Right atrium auricular region (tissue), 2 donors: ENCODE measurements at places on chromosomes 5 and 9.
A peak's percentile ranks its signal among the peaks of the same experiment; 100 is the strongest.

DNA sequence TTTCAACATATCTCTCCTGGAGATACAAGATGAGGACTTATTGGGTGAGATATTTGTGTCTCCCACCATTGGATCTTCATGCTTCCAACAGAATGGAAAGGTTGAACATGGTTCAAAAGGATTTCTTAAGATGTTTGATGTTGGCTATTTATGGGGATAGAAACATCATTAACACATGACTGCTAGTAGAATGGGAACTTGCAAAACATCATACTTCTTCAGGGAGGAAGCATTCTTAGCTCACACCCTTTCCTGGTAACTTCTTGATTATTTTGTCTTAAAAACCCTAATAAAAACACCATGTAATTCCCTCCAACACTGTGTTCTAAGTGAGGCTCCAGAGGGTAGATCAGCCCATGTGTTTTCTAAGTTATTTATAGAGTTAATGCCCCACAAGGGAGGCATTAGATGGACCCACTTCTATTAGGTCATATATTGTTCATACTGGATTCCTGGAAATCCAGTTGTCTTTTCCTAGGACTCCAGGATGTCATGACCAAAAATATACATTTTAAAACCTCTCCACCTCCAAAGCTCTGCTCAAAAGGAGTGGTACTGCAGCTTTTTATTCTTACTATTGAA, 95.8 kb downstream of the FOXD1 start:
- no peak for DNase-seq

GRCh38 chr9:90915693-90916092, 114.1 kb downstream of the SYK start:
- DNase-seq = no peak

DNA sequence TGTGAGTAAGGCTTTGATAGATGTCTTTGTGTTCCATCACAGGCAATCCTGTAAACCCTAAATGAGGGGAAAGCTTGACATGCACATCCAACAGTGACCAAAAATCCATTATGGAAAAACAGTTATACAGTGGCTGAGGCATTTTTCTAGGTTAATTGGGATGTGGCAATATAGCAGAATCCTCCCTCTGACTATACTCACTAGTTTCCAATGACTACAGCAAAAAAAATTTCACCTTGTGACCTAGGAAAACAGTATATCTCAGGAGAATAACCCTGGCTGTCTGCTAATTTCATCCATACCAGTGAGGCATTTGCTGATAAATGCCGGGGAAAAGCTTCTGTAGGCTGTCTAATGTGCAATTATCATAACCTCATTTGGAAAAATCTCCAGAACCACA, 49.9 kb upstream of the SNCAIP start:
- no peak for DNase-seq

DNA sequence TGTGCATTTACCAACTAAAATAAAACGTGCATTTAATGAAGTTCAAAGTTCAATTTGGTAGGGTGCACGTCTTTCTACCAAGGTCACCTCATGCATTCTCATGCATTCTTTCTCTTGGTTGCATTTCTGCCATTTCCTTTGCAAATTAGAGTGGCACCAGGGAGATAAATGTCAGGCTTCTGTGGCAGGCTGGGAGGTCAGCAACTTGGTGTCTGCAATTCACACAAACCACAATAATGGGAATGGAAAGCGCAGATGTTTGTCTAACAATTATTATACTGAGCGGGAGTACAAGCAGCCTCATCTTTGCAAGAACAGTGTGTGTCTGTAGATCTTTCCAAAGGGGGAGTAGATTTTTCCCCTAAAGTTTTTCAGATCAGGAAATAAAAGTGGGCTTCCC, 411.7 kb downstream of the DMRT2 start:
- DNase-seq = no peak

GRCh38 chr9:23635276-23635675, 190.8 kb downstream of the ELAVL2 start:
- no peak for DNase-seq

DNA sequence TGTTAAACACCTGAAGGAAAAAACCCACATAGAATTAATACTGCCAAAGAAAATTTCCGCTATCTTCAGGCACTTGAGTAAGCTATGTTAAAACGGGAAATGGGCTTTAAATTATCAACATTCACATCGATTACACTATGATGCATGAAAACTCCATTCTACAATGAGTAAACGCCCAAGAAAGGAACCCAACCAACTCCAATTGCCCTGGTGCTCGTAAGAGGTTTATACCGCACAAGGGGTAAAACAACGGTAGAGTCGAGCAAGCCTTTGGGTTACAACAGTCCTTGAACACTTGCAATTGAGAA, 1.0 kb downstream of the AGTPBP1 start:
- no peak for DNase-seq

DNA sequence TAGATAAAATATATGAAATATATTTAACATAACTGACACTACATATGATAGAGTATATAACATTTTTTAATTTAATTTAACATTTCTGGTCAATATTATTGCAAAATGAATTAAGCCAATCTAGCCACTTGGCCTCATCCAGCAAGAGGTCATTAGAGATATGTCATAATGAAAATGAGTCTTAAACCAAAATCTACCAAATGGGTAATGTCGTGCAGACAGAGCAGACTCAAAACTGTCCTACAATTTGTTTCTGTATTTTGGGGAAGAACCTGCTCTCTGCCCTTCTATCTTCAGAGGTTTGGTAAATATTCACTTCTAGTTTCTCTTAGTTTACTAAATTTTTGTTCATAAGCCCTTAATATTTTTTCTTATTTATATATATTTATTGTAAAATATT, 61.4 kb downstream of the ARHGEF28 start:
- DNase-seq = no peak

- no peak for DNase-seq
Observed at GRCh38 chr9:134984372-134985265, 66.9 kb upstream of the FCN1 start.

DNA sequence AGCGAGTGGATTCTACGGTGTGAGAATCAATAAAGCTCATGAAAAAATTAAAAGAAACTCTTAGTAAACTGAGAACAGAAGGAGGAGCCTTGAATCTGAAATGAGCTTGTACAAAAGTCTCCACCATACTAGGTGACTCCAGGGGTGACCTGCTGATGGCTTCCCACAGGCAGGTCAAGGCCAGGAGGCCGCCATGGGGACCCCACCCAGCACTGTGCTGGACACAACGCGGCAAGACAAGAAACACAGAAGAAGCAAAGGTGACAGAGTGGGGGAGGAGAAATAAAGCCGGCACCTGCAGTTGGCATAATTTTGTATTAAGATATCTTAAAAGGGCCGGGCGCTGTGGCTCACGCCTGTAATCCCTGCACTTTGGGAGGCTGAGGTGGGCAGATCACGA, 12.1 kb upstream of the SLC6A19 start:
- DNase-seq = no peak

GRCh38 chr5:42518595-42519221, 95.5 kb downstream of the GHR start:
- no peak for DNase-seq

DNA sequence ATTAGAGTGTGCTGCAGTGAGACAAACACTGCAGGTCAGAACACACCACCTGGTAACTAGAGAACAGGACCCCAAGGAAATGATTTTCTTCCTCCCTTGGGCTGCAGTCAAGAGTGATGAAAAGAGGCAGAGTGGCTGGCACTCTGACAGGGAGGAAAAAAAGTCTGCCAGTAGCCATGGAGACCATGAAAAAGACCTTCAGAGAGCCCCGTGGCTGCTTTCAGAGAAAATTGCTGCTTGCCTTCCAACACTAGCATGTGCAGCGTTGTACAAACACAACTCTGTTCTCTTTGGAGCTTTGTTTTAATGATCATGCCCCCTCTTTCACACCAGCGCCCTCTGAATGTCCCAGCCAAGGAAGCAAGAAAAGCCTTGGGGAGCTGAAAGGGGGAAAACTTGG, 68.8 kb downstream of the ANKRD55 start:
- DNase-seq = no peak

GRCh38 chr5:161077496-161077895, 225.5 kb upstream of the ATP10B start:
- no peak for DNase-seq

- DNase-seq = no peak
Observed at GRCh38 chr5:72245546-72245945, 74.5 kb downstream of the MRPS27 start.

DNA sequence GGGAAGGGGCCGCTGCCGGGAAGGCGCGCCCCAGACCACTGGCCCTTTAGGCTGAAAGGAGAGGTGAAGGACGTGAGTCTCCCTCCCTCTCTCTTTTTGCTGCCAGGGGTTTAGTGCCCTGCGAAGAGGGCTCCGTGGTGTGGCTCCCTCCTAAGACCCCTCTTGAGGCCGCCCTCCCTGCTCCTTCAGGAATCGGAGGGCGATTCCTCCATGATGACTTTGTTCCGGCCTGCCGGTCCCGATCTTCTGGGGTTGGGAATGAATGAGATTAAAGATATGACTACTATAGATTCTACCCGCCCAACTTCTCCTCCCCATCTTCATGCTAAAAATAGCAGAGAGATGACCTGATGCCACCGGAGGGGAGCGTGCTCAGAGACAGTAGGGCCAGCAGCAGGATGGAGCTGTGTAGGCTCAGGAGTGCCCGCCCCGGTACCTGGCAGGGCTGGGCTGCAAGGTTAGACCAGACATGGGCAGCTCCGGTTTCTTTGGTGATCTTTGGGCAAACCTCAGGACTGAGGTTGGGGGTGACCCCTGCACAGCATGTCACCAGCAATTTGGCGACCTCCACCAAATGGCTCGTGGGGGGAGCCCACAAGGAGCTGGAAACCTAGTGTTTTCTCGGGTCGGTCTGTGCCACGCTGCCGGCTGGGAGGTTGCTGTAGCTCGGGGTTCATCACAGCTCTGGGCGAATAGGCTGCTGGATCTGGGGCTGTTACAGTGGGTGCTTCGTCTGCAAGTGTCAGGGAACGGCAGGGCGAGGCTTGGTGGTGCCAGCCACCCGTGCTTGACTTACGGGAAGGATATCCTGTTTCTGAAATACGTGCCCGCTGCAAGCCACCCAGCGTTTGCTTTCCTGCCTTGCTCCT, 1.7 kb downstream of the OLFM1 start:
- DNase-seq = no peak

DNA sequence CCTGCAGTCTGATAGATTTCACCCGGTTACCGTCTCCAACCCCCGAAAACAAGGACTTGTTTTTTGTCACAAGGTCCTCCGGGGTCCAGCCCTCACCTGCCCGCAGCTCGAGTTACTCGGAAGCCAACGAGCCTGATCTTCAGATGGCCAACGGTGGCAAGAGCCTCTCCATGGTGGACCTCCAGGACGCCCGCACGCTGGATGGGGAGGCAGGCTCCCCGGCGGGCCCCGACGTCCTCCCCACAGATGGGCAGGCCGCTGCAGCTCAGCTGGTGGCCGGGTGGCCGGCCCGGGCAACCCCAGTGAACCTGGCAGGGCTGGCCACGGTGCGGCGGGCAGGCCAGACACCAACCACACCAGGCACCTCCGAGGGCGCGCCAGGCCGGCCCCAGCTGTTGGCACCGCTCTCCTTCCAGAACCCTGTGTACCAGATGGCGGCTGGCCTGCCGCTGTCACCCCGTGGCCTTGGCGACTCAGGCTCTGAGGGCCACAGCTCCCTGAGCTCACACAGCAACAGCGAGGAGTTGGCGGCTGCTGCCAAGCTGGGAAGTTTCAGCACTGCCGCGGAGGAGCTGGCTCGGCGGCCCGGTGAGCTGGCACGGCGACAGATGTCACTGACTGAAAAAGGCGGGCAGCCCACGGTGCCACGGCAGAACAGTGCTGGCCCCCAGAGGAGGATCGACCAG, 121.3 kb downstream of the DAB2IP start:
- no peak for DNase-seq

DNA sequence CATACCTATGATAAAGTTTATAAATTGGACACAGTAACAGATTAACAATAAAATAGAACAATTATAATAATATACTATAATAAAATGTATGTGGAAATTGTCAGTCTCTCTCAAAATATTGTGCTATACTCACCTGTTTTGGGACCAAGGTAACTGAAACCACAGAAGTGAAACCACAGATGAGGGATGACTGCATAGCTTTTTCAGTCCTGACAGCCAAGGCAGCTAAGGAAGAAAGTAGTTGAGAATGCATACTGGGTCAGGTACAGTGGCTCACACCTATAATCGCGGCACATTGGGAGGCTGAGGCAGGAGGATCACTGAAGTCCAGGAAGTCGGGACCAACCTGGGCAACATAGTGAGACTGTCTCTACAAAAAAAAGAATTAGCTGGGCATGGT, 8.9 kb downstream of the SRP19 start:
- no peak for DNase-seq

- DNase-seq = no peak
Observed at GRCh38 chr9:14838701-14839100, 71.5 kb downstream of the FREM1 start.

GRCh38 chr5:139462586-139463276, at the start of gene ECSCR:
TSS of gene ECSCR (minus strand) at chr5:139462743. CDS start at chr5:139462670, 73 bp downstream.
- no peak for DNase-seq

GRCh38 chr9:21395778-21396717, 10.8 kb upstream of the IFNA2 start:
- no peak for DNase-seq

- no peak for DNase-seq
Observed at GRCh38 chr9:19173598-19174125, 46.4 kb upstream of the PLIN2 start.

- DNase-seq = no peak
Observed at GRCh38 chr9:132207839-132208615, 46.2 kb downstream of the NTNG2 start.

- no peak for DNase-seq
Observed at GRCh38 chr9:100579665-100580064, 1.8 kb downstream of the CAVIN4 start.

DNA sequence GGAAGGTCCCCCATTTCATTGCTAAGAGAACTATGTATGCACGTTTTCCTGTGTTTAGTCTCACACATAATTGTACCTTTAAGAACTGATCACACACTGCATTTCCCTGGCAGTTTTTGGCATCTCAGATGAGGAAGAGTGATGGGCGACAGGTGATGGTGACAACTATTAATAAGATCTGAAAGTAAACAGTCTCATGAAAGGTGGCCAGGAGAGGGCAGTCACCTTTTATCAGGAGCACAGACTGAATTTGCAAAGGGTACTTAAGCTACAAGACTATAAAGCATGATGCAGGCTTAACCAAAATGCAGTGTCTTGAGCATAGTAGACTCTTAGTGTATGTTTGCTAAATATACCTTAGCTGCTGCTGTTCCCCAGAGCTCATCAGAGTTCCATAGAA, 91.5 kb downstream of the GHR start:
- no peak for DNase-seq

DNA sequence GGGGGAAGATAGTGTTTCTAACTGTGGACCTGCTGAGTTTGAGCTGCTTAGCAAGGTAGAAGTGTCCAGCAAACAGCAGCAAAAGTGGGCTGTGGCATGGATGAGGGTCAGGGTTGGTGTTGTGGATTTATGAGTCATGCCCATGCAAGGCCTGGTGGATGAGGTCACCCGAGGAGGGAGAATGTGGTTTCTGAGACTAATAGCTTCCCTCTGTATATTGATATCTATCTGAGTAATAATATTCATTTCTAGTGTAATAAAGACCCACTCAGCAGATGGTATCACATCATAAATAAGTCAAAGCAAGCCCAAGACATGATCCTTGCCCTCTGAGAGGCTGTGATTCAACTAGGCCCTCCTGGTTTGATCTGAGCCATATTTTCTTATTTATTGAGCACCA, 597.8 kb upstream of the CLINT1 start:
- DNase-seq = peak; percentile 69
